ENCODE measurements at places on chromosomes 13 and 19.

DNA sequence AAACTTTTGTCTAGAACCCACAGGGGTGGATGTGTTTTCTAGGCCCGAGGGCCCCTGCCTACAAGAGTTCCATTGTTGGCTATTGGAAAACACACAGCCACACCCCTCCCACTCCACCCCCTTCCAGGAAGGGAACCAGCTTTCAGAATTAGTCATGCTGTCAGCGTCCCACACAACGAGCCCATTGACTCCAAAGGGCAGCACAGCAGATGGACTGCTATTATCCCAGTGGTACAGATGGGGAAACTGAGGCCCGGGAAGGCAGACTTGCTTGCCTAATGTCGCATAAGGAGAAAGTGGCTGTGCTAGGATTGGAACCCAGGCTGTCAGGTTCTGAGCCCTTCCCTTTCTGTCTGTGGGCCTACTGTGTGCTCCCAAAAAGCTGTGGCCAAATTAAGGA lies 8.1 kb upstream of the FXYD3 start:
- DNase-seq, result no peak

DNA sequence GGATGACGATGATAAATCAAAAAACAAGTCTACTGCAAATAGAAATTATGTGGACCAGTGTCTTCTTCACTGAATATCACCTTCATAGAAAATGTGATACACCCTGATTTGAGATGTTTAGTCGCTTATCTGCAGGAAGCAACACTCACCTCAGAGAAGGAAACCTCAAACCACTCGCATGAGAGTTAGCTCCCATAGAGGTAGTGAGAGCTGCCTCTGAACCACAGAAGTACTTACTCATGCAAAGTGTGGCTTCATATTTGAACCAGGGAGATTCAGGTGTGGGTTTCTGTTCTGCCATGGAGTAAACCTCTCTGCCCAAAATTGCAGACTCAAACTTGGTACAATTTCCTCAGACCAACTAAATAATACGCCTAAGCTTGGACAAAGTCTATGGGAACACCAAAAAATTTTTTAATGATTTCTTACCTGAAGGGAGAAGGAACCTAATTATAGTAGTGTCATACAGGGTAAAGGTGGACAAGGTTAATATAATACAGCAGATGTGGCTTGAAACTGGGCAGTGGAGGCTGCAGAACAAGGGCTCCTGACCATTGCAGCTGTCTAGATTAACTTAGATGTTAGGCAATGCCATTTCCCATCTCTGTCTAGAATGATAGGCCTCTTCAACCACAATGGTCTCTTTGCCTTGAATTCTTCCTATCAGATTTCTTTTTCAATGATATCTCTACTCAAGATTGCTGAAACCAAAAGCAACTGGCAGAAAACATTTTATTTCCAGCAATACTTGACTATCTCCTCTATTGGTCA lies 29.6 kb upstream of the RCBTB2 start:
- peak; percentile 68 for DNase-seq

DNA sequence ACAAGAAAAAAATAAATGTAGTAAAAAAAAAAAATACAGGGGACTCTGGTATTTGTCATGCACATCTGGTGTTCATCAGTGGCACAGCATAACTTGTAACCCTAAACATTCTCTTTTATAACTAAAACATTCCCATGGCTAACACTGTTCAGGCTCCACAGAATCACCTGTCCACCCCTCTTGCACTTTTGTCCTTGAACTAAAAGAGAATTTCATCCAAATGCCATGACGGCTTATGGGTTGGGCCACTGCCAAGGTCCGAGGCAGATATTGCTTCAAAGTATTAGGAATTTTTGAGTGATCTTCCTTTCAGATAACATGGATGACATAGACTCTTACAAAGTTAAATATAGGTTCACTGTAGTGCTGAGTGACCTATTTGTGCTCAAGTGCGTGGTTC lies 25.7 kb upstream of the SERP2 start:
- no peak for DNase-seq

DNA sequence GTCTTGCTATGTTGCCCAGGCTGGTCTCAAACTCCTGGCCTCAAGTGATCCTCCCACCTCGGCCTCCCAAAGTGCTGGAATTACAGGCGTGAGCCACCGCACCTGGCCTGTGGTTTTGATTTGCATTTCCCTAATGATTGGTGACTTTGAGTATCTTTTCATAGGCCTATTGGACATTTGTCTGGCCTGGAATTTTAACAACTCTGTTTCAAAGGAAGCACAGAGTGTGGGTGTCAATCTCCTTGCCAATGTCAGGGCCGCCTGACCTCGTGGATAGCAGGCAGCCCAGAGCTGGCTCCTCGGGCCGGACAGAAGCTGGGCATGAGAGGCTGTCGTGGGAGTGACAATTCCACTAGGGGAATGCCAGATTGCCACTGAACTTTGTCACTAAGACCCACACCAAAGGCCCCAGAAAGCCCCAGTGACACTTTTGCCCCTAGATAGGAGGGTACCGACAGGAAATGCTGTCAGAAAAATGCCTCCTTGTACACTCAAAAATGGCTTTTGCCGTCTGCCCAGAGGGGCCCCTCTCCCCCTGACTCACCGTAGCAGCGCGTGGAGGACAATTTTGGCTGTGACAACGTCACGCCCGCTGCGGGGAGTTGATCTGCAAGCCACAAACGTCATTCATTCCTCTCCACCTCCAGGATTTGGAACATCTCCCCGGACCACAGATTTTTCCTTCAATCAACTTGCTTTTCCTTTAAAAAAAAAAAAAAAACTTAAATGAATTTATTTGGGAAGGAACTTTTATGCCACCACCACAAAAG lies 11.7 kb upstream of the ADGRE5 start:
- peak; percentile 85 for DNase-seq

GRCh38 chr19:12796146-12797071 lies 5.1 kb downstream of the JUNB start:
- DNase-seq, result peak; percentile 81

- DNase-seq, result peak; percentile 68
Observed at GRCh38 chr19:1690699-1691307, 38.4 kb upstream of the TCF3 start.

DNA sequence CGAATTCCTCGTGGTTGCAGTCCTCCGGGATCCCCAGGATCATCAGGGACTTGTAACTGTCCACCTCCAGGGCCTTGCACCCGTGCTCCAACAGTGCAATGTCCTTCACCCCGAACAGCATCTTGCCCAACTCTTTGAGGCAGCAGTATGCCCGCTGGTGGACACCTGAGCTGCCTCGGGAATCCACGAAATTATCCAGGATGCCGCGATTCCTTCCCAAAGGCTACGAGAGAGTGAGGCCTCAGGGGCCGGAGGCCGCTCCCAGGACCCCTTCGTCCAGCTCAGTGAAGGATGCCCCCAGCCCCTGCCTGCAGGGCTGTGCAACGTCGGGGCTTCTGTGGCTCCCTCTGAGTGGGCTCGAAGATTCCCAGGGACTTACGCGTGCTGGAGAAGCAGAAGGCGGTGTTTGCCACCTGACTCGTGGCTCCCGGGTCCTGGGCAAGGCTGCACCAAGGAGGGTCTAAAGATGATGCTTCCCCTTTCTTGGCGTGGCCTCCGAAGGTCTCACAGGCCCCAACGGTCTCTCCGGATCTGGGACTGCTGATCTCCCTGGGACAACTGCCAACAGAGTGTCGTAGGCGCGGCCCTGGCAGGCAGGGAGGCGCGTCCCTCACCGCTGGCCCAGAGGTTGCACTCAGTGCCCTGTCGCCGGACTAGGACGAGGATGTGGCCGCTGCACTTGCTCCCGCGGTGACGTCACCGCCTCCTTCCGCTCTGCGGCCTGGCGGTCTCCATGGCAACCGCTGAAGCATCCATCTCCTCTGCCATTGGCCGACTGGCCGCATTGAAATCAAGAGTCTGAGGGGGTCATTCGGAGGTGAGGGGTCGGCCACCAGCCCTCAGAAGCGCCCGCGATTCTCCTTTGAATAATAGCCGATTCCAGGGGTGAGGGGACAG lies at the start of gene PNMA8C:
Gene PNMA8C, minus strand, starts transcription at position 698 of the 897 bp plus-strand sequence. Its CDS starts 577 bp downstream, at position 121.
- DNase-seq, result peak; percentile 65

DNA sequence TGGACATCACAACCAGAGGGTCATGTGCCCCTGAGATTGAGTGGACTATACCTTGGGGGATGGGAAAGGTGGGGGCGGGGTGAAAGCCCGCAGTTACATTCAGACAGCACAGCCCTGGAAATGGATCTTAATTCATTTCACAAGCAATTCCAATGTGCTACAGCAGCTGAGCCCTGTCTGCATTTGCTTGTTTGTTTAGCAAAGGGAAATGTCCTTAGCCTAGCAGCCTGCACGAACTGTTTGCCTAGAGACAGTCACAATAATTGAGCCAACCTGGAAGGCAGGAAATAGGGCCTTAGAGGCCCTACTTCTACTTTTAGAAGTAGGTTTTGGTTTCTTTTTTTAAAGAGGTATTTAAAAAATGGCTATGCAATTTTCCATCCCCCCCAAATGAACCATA lies 177.3 kb upstream of the KL start:
- DNase-seq, result no peak

GRCh38 chr13:113802090-113802531 lies 43.1 kb downstream of the TMEM255B start:
- DNase-seq, result no peak

DNA sequence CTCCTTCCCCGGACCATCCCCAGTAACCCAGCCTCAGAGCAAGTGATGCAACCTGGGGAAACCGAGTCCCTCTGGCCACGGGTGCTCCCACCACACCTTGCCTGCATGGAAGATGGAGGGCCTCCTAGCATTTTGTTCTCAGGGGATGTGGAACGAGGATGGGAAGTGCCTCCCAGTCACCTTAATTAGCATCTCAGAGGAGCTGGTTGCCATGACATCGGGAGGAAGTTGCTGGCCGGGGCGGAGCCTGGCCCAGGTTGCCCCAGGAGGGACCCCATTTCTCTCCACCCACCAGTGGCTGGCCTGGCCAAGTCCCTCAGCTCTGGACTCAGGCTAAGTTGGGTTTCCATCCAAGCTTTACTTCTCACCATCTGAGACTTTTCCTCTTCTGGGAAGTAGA lies 24.1 kb upstream of the PTPRS start:
- DNase-seq, result no peak

DNA sequence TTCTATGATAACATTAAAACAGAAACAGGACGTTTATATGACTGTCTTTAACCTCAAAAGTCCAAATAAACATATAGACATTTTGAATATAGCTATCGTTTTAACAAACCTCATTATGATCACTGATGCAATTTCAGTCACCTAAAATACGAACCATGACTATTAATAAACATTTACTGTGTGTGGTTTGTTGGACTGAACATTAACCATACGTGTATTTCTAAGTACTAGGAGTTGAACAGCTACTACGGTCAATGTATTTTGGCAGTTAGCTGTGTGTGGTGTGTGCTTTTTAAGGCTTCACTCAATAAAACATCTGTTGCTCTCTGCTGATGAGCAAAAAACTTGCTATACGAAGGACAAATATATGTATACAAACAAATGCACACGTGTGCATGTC lies 281.4 kb downstream of the ABCC4 start:
- DNase-seq, result no peak

DNA sequence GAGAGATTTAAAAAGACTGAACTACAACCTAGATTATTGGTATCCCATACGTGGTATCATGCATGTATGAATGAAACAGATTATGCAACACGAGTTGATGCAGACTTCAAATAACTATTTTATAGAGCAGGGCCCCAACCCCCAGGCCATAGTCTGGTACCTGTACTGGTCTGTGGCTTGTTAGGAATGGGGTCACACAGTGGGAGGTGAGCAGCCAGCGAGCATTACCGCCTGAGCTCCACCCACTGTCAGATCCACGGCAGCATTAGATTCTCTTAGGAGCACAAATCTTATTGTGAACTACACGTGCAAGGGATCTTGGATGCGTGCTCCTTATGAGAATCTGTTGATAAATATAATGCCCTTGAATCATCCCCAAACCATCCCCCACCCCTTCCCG lies 320.2 kb downstream of the TBC1D4 start:
- DNase-seq, result no peak

DNA sequence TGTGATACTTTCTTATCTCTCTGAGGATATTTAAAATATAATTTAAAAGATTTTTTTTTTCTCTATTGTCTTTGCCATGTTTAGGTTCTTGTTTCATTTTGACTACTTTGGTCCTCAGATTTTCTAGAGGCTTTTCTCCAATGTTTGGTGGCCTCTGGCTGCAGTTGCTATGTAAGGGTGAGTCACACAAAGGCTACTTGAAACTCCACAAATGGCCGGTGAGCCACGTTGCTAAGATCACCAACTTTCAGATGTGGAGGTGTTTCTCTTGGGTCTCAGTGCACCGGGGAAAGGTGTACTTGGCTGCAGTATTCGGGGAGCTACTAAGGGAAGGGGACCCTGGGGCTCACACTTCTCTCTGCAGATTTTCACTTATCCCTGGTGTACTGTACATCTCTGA lies 248.1 kb downstream of the HS6ST3 start:
- no peak for DNase-seq

DNA sequence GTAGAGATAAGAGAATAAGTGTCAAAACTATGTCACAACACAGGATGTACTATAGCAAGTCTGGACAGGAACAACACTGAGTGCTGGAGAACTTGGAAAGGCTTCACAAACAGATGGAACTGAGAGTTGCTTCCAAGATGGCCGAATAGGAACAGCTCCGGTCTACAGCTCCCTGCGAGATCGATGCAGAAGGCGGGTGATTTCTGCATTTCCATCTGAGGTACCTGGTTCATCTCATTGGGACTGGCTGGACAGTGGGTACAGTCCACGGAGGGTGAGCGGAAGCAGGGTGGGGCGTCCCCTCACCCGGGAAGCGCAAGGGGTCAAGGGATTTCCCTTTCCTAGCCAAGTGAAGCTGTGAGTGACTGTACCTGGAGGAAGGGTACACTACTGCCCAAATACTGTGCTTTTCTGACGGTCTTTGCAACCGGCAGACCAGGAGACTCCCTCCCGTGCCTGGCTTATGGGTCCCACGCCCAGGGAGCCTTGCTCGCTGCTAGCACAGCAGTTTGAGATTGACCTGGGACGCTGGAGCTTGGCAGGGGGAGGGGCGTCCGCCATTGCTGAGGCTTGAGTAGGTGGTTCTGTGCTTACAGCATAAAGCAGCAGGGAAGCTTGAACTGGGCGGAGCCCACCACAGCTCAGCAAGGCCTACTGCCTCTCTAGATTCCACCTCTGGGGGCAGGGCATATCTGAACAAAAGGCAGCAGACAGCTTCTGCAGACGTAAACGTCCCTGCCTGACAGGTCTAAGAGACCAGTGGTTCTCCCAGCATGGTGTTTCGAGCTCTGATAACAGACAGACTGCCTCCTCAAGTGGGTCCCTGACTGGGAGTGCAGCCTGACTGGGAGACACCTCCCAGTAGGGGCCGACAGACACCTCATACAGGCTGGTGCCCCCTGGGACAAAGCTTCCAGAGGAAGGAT lies 46.0 kb downstream of the USP12 start:
- no peak for DNase-seq

- DNase-seq, result no peak
Observed at GRCh38 chr13:104577071-104577815, 1511.0 kb upstream of the SLC10A2 start.

- no peak for DNase-seq
Observed at GRCh38 chr13:23703246-23703860, 133.1 kb downstream of the TNFRSF19 start.

- DNase-seq, result no peak
Observed at GRCh38 chr13:40749327-40749726, 21.7 kb downstream of the MRPS31 start.

- no peak for DNase-seq
Observed at GRCh38 chr13:43478211-43478610, 308.6 kb downstream of the ENOX1 start.

Data from CD4-positive, alpha-beta T cell treated with Interleukin-17A for 4 hours (primary cell).